GF-D8 (cell line): ENCODE measurements at places on chromosomes 12 and 14.

- no peak for DNase-seq
These were observed 299.6 kb downstream of the EMP1 start for GRCh38 chr12:13496111-13496510.

DNA sequence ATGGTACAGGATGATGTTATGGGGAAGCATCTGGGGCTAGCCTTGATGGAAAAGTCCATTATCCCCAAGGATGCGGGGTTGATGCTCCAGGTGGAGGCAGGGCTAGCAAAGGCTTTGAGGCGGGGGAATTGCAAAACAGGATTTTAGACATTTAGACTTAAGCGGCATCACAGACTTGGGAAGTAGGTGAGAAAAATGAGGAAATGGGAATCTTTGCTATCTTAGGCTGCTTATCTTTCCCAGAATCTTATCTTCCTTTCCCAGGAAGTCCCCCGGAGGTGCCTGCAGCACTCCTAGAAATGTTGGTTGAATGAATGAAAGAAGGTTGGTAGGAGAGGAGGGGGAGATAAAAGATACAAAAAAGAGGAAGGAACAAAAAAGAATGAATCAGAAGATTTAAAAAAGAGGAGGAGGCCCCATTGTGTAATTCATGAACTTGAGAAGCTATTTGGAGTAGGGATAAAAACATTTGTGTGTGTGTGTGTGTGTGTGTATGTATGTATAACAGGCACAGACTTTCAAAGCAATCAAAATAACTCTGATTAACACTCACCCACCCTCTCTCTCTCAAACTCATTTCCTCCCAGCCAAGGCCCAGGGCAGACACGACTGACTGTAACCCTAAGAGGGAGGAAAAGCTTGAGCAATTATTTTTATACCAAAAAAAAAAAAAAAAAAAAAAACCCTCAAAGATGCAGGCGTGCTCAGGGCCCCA is 62.5 kb upstream of the TBX3 start:
- DNase-seq, result no peak

DNA sequence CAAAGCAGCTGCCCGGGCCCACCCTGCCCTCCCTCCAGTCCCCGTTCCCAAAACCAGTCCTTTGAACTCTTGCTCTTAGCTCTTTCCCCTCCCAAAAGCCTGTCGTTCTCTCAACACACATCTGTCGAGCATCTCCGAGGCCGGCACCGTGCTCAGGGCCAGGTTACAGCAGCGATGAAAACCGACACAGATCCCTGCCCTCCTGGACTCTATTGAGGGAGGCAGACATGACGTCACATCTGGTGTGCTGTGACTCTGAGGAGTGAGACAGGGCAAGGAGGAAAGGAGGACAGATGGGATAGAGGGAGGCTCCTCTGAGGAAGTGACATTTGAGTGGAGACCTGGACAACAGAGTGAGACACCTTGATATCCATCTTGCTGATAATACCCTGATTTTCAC is 34.6 kb upstream of the PWP1 start:
- no peak for DNase-seq

DNA sequence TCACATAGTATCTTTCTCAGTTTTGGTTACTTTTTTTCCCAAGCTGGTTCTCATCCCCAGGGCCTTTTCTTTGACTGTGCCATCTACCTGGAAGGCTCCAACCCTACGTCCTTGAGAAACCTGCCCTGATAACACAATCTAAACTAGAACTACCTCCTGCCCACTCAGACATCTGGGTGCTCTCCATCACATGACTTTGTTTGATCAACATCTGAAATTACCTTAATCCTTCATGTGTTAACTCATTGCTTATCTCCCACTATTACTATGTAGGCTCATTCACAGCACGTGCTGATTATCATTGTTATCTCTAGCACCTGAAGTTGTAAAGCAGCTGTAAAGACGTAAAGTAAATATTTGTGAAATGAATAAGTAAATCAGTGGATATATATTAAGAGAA is 784.0 kb downstream of the TMTC2 start:
- DNase-seq, result no peak

GRCh38 chr14:70814466-70814865 is 5.2 kb upstream of the MAP3K9 start:
- no peak for DNase-seq

DNA sequence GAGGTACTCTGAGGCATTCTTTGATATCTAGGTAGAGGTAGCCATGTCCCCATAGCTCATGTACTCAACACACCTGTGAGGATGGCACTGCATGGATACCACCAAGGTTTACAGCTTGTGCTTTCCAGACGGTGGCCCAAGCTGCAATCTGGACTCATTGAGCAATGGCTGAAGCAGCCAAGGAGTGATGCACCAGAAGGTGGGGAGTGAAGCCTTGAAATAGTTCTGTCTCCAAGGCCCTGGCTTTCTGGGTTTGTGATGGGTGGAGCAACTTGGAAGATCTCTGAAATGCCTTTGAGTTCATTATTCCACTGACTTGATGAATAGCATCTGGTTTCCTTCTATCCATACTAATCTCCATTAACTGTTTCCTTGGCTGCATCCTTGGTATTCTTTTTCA is 290.0 kb upstream of the NOVA1 start:
- DNase-seq, result no peak

- DNase-seq, result no peak
These were observed 56.4 kb downstream of the CMKLR1 start for GRCh38 chr12:108282676-108283075.

DNA sequence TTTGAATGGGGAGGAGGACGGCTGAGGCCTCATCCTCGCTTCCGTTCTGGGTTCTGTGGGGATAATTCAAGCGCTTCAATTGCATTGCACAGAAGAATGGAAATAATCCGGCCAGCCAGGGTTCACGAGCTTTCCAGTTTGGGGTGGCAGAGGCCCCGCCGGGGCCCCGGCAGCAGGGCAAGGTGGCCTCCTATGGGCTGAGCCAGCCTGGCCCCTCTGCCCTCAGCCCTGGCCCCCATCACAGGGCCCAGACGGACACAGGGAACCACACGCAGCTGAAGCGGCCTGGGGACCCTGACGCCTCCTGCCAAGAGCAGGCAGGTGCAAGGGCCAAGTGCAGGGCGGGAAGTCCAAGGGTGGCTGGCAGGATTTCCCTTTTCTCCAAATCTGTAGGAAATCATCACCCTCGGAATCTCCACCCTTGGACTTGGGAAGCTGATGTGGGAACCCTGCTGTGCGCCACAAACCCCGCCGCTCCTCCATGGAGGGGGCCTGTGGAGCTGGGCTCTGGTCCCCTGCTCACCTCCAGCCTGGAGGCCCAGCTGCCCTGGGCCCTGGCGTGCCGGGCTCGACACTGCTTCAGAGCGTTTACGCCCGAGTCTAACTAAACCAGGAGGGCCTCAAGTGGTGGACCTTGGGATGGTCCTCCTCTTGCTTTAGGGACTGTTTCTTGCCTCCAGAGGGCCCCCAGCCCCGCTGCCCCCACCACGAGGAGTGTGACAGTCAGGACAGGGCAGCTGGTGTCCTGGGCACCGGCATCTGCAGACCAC is 78.4 kb downstream of the MOK start:
- DNase-seq, result no peak

DNA sequence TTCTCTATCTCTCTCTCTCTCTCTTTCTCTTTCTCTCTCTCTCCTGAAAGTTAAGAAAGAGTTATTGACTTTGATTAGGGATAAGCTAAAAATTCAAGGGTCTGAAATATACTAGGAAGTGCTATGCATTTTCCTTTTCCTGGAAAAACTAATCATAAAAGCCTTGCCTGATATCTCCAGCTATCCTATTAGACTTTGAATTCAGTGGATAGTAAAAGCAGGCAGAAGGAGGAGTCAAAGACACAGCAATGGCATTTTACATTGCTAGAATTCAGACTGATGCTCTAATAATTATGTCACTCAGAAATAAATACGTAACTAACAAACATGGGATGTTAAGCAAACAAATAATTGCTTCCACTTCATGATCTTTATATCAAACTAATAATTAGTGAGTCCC is 272.0 kb downstream of the SSPN start:
- DNase-seq, result no peak

DNA sequence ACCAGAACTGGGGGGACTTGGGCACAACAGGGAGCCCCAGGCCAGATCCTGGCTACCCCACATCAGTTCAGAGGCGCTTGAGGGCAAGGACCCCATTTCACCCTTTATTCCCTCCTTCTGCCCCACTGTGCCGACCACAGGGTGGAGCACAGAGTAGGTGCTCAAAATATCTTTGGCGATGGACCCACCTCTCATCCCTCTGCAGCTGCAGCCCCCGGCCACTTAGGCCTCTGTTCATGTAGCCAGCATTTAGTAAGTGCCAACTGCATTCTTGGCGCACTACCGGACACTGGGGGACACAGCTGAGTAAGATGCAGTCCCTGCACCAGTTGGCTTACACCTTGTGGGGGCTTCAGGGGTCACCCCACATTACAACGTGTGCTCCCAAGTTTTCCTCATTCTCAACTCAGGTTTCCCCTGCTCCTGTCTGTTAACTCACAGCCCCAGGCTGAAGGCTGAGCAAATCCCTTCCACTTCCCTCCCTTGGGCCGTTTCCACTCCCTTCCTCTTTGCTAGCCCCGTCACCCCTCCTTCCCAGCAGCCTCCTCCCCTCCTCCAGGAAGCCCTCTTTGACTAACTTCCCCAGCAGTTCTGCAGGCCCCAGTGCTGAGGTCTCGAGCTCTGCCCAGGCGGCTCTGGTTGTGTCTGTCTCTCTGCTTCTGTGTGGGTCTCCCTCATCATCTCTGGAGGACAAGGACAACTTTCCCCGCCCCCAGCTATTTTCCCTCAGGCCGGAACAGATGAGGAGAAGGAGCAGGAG is 26.5 kb downstream of the KRT80 start:
- DNase-seq, result no peak

GRCh38 chr12:96985515-96986362 is 78.7 kb downstream of the NEDD1 start:
- no peak for DNase-seq

- no peak for DNase-seq
These were observed 3.1 kb downstream of the GALC start for GRCh38 chr14:87989956-87990299.

- no peak for DNase-seq
These were observed 1.4 kb downstream of the AQP5 start for GRCh38 chr12:49962861-49963765.

DNA sequence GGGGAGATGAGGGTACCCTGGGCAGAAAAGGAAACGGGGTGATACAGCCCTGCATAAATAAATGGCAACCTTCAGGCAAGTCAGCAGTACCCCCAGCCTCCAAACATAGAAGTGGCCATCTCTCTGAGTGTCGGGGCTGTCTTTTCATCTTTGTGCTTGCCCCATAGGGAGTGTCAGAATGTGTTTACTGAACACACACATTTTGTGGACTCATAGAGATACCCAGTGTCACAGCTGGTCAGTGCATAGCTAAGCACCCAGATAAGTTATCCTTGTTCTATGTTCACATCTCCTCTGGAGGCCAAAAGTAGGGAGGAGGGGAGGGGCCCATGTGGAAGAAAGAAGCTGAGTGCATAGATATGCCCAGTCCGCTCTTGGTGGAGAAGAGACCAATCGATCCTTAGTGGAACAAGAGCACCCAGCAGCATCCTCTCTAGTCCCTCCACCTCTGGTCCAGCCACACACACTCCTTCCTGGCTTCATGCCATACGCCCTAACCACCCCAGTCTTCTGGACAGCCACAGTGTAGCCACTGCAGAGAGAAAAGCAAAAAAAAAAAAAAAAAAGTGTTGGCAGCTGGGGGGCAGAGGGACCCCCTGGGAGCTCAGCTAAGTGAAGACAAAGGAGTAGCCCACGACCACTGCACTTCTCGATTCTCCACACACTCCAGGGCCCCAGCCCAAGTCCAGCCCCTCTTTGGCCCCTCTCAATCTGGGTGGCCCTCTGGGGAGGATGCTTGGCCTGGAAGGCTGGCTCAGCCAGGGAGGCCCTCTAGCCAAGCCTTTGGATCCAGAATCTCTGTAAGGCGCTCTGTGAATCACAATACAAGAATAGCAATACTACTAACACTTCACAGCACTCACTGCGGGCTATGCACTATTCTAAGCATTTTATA is 2.6 kb downstream of the ITGA7 start:
- no peak for DNase-seq
